A549 treated with Mapracorat at 1 μM for 4 hours (cell line): ENCODE measurements at places on chromosomes 4 and X. TPM values are rescaled to one million over a fixed set of nuclear protein-coding genes. Genes with fewer than 3 reads are reported as not detected.

The RTL3 gene
- total RNA-seq, result 0.06 to 0.28 TPM (median 0.07 TPM) in 4 of 5 replicates, not detected in the other

The GRIA2 gene
- not detected in 5 replicates for total RNA-seq

The PAGE4 gene
- not detected in 5 replicates for total RNA-seq

The MGAT4D gene
- total RNA-seq, result not detected in 5 replicates

The ZNF630 gene
- total RNA-seq, result 0.12 to 0.42 TPM (median 0.27 TPM) in 5 replicates
